ENCODE measurements at places on chromosomes 1 and 21.

GRCh38 chr1:171790318-171790717, 8.9 kb downstream of the METTL13 start:
- no peak for DNase-seq

DNA sequence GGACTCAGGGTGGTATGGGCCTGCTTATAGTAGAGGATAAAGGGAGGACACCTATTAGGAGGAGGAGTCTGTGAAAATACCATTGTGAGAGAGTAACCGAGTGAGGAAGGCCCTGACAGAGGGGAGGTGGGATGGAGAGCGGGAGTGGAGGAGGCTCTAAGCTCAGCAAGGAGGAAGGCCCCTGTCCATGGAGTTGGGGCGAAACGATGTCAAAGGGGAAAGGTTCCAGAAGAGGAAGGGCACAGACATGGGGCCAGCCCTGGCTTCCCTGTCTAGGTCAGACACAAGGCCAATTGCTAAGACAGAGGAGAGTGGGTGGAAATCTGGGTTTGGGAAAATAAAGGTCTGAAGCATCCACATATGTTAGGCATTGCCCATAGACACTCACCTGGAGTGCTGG, 44.2 kb downstream of the ELK4 start:
- DNase-seq: no peak

DNA sequence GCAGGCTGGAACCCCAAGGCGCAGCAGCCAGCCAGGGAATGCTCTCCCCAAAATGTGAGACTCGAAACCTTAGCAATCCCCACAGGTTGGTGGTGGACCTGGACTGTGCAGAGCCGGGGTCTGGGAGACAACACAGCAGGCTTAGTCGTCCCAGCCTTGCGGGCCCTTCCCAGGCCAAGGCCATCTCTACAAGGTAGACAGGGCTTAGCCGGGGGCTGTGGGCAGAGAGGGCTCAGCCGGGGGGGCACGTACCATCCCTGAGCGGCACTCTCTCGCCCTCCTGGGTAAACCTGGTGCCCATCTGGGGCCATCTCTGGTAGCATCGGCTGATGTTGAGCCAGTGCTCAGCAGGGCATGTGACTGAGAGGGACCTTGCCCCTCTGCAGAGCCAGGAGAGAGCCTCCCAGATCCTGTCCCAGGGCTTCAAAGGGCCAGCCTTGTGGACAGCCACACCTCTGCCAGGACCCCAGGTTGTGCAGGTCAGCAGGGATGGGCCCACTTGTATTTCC, 2.2 kb upstream of the ACTRT2 start:
- no peak for DNase-seq

- DNase-seq: no peak
Measured at GRCh38 chr1:81650776-81651175, 150.0 kb upstream of the ADGRL2 start.

Measured in activated CD8-positive, alpha-beta memory T cell treated with anti-CD3 and anti-CD28 coated beads for 1 hour (primary cell).